RCC 7860 (cell line): ENCODE measurements at places on chromosomes 2 and 18.

- DNase-seq: no peak
Observed at GRCh38 chr18:3283908-3284307, 22.0 kb downstream of the MYL12B start.

DNA sequence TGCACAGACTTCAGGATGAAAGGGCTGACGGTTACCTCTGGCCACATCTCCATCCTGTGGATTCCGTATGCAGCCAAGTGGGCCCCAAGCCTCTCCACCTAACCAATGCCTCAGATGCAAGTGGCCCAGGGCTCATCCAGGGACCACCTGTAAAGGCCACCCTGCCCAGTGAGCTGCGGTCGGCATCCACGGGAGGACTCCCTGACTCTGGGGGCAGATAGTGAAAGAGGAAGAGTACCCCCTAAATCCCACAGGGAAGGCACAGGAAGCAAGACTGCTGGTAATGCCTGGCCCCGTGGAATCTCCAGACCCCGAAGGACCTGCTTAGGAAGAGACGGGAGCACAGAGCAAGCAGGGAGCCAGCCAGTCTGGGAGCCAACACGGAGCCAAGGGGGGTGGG lies 11.2 kb upstream of the TPO start:
- no peak for DNase-seq

DNA sequence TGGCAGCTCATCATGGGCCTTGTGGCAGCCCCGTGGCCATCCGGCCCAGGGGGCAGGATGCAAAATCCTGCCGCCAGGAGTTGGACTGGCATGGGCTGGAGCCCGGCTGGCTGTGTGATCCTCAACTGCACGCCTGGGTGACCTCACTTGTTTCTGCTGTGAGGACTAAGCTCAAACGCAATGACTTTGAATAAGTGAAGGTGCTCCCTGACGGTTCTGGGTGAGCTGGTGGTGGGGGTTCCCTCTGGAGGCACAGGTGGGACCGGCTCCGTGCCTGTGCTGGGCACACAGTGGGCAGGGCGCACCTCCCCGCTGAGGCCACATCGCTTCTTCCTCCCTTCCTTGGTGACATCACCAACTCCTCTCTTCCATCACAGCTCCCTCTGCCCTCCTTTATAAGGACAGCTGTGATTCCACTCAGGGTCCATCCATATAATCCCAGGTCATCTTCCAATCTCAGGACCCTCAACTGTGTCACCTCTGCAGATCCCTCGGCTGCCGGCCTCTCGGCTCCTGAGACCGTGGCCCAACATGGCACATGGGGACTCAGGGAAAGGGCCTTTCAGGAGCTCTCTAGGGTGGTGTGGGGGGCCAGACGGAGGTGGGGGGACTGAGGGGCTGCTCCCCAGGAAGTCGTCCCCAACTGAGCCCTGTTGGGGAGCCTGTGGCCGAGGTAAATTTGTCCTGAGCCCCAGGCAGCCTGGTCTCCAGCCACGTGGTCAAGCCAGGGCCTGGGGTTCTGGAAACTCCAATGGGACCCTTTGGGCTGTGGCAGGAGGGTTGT lies 75.5 kb upstream of the ODC1 start:
- no peak for DNase-seq

DNA sequence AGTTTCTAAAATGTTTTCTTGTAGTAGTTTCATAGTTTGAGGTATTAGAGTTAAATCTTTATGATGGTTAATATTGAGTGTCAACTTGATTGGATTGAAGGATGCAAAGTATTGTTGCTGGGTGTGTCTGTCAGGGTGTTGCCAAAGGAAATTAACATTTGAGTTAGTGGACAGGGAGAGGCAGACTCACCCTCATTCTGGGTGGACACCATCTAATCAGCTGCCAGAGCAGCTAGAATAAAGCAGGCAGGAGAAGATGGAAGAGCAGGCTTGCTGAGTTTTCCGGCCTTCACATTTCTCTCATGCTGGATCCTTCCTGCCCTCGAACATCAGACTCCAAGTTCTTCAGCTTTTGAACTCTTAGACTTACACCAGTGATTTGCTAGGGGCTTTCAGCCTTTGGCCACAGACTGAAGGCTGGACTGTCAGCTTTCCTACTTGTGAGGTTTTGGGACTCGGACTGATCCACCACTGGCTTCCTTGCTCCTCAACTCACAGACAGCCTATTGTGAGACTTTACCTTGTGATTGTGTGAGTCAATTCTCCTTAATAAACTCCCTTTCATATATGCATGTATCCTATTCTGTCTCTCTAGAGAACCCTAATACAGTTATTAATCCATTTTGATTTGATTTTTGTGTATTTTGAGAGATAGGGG lies 56.8 kb upstream of the STK39 start:
- DNase-seq: no peak

DNA sequence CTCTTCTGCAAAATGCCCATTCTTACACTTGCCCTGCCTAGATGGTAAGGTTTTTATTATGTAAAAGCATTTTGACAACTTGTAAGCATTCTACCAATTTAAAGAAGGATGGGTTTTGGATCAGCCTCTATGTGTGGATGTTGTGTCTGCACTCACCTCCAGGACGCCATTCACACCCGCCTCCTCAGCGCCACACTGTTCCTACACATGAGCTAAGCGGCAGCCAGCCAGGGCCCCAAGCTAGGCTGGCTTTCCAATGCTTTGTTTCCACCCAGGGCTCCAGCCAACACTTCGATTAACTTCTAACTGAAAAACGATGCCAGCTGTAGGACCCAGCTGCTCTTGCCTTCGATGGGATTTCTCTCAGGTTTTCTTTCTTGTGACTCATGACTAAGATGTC lies 73.3 kb upstream of the FZD7 start:
- no peak for DNase-seq

GRCh38 chr2:178865146-178865936 lies 58.1 kb upstream of the TTN start:
- DNase-seq: no peak

- DNase-seq: peak; percentile 98
Observed at GRCh38 chr2:10407841-10408648, 40.1 kb downstream of the ODC1 start.

GRCh38 chr18:37483221-37483971 lies 82.2 kb downstream of the CELF4 start:
- DNase-seq: no peak

DNA sequence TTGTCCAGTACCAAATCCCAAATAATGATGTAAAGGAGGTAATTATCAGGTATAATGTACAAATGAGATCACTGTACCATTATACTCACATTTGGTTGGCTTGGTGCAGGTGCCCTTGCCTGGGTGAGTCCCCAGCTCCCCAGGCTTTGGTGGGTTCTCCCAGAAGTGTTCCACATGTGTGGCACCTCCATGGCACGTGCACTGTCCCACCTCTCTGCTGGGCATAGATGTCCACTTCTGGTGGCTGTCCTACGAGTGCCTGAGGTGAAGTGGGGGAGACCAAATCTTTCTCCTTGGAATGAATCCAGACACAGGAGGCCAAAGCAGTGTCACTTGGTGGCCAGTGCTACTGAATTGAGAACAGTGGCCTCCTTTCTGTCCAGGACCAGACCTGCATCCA lies 162.4 kb upstream of the SESTD1 start:
- DNase-seq: no peak
